ENCODE measurements at places on chromosomes 3 and 15.

GRCh38 chr3:40899286-40899712 lies 300.0 kb upstream of the CTNNB1 start:
- DNase-seq = no peak

- DNase-seq = no peak
These were observed 95.0 kb upstream of the PLSCR4 start for GRCh38 chr3:146345900-146346299.

- DNase-seq = no peak
These were observed 480.5 kb upstream of the CBLB start for GRCh38 chr3:106349191-106349881.

GRCh38 chr15:49712846-49713450 lies 92.1 kb downstream of the DTWD1 start:
- no peak for DNase-seq

DNA sequence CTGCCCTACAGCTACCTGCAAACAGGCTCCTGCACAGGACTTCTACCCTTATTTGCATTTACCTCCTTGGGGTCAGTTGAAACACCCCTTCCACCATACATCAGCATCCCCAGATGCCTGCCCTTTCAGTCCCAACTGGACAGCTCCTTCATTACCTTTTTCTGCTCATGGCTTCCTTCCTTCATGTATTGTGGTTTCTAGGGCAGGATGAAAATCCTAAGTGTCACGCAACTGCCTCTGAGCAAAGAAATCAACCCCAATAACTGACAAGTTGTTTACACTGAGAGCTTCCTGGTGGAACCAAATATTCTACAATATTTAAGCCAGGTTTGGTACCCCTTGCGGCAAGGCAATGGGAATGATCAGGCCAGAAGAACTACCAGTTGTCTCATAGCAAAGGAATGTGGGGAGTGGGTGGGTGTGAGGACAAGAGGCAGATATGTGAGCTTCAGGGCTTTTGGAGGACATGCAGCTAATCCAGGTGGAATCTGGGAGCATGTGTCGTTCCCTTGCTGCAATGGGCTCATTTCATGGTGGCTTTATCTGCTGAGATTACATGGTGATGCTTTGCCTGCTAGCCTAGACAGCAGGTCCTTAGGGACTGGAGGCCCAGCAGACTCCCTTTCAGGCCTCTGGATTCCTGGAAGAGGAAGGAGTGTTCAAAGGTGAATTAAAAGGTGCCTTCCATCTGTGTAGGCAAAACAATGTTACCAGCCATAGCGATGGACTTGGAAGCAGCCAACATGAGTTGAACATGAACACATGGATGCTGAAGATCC lies 34.9 kb downstream of the PPCDC start:
- DNase-seq = no peak

GRCh38 chr3:72848703-72849081 lies 447 bp upstream of the SHQ1 start:
- DNase-seq = peak; percentile 18
